ENCODE measurements at places on chromosomes 4 and X.
A peak's percentile ranks its signal among the peaks of the same experiment; 100 is the strongest.

- no peak for DNase-seq
These were observed 300.0 kb downstream of the IDS start for GRCh38 chrX:149205081-149205480.

DNA sequence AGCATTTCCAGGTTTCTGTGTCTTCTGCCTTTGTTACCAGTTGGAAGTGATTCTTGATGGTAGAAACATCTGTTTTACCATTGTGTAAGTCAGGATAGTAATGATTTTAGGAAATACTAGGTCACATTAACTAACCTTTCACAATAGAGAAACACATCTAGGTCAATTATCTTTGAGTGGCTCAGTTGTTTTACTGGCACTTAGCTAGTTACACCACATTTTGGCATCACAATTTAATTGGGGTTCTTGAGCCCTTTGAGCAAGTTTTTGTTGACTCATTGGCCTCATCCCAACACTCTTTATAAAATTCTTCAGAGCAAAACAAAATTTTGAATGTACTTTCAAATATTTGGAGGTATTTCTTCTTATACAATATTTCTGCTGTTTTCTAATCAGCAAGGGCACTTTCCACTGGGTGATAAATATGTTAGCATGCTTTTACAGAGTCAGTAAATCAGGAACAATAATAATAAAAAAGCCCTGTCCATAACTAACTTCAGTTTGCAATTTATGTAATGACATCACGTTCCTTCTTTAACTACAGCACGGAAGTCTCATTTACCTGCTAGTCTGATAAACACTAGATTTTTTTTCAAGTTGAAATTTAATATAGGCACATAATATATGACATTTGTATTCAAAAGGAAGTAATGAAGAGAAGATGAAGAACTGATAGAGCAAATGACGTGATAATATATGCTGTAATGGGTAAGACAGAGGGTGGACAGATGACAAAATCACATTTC is 64.8 kb upstream of the GK2 start:
- DNase-seq = no peak

DNA sequence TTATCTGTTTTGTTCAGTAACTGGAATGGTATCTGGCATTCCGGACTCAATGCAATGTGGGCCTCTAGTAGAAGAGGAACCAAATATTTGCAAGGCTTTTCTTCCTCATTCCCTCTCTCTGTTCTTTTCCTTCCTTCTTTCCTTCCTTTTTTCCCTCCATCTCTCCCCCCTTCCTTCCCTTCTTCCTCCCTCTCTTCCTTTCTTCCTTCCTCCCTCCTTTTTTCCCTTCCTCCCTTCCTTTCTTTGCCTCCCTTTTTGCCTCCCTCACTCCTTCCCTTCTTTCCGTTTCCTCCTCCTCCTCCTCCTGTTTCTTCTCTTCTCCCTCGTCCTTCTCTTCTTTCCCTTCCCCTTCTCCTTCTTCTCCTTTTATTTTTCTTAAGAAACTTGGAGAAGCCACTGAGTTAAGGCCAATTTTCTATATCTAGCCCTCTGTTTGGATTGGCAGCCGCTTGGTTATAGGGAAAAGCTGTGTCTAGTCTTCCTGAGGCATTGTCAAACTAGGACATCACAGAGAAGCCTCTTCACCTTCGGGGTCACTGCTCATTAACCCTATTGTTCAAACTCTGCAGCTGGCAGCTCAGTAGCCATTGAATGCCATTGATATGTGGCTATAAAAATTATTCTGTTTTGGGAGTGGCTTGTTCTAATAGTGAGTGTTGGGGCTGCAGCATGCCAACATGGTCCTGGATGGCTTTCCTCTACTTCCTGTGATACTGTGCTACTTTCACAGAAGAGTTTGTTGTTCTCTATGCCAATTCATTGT is 95.9 kb downstream of the CFAP299 start:
- no peak for DNase-seq

GRCh38 chrX:2321411-2321810 is 179.4 kb downstream of the DHRSX start:
- no peak for DNase-seq

GRCh38 chr4:72446353-72447055 is 122.5 kb downstream of the ADAMTS3 start:
- DNase-seq = no peak

DNA sequence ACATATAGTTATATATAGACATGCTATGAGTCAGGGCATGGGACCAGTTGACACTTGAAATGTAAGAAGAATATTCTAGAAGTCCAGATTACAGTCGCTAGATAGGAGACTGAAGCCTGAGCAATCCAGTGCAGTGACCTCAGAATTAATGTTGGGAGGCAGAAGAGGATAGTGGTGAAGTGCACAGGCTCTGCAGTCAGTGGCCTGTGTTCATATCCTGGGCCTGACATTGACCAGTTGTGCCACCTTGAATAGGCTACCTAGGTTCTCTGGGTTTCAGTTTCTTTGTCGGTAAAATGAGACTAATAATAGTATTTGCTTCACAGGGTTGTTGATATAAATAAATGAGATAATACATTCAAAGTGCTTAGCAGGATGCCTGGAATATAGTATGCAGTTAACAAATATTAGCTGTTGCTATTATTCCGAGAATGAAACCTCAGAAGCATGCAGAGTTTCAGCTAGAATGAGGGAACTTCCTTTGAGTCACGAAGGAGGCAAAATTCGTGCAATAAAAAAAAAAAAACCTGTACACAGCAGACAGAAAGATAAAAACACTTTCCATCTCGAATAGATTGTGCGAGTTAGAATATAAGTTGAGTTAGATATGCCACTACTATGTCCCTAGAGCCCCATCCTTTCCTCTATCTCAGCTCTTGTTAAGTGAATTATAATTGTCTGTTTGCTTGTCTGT is 4.0 kb upstream of the SH2D1A start:
- no peak for DNase-seq

DNA sequence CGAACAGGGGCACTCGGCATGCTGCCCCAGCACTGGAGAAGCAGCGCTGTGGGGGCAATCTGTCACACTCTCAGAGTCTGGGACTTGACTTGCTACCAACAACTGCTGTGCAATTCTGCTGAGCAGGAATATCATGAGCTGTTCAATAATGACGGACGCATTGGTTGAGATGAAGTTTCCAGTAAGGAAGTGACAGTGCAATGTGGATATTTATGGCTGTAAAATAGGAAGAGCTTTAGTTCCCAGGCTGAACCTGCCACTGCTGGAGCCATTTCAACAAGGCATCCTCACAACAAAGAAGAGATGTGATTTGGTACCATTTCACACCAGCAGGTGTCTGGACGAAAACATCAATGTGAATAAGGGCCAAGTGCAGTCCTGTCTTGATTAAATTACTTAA is 24.2 kb downstream of the CHST7 start:
- no peak for DNase-seq

GRCh38 chrX:119391279-119391678 is 7.9 kb upstream of the SLC25A43 start:
- no peak for DNase-seq

- DNase-seq = peak; percentile 9
These were observed 26.7 kb upstream of the C1QTNF7 start for GRCh38 chr4:15400981-15401671.

- DNase-seq = no peak
These were observed 18.8 kb upstream of the CLDN34 start for GRCh38 chrX:9948406-9948805.

GRCh38 chrX:17662391-17662790 is 74.9 kb upstream of the SCML1 start:
- DNase-seq = no peak

- DNase-seq = no peak
These were observed 222.1 kb downstream of the TACR3 start for GRCh38 chr4:103497692-103498091.

- no peak for DNase-seq
These were observed 196.6 kb downstream of the EVC2 start for GRCh38 chr4:5511791-5512190.

- no peak for DNase-seq
These were observed 115.7 kb upstream of the ZXDA start for GRCh38 chrX:58025979-58026378.

- DNase-seq = no peak
These were observed 1263.6 kb upstream of the ADGRL3 start for GRCh38 chr4:59936566-59936965.

GRCh38 chr4:112075129-112075753 is 70.0 kb upstream of the FAM241A start:
- peak; percentile 27 for DNase-seq

DNA sequence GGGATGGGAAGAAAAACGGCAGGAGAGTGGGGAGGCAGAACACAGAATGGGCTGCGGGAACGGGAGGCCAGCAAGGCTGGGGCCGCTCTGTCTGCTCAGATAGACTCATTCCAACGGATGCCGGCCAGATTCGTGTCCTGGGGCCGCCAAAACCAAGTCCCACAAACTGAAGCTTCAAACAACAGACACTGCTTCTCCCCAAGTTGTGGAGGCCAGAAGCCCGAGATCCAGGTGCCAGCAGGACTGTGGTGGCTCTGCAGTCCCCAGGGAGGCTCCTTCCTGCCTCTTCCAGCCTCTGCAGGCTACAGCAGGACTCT is 100.6 kb downstream of the ADRA2C start:
- DNase-seq = no peak

DNA sequence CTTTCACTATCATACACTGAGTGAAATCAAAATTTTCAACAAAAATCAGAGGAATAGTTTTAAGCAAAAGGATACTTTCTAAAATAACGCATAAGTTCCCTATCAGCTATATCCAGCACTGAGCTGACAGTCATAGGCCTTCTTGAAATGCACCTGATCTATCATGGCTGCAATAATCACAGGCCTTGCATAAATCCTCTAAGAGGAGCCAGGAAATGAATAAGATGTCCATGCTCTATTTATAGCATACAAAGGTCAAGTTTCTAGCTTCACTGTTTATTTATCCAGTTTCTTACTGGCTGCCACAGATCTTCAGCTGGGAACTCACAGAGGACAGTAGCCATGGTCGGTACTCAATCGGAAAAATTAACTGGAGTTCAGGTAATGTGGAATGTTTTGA is 235.9 kb upstream of the DMD start:
- DNase-seq = no peak

DNA sequence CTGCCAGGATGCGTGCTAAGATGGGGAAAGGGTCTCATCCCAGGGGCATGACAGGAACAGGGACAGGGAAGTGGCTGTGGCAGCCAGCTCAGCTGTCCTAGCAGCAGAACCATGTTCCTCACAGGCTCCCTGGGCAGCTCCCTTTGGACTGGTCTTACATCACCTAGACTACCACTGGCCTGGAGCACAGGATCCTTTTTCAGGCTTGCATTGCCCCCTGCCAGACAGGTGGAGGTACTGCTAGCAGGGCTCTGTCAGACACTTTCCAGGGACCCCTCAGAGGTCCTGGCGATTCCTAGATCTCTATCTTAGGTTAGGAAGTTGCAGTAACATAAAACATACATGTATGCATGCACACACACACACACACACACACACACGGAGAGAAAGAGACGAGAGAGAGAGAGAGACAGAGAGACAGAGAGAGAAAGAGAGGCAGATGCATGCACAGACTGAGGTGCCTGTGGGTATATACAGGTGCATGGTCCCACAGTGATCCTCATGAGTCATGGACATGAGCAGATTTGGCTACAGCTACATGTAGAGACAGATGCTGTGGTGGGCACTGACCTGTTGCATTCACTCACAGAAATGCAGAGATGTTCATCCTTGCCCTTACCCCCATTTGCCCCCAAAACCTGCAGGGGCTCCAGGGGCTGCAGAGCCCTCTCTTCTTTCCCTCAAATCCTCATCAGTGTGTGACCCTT is 63.6 kb downstream of the STARD8 start:
- no peak for DNase-seq

DNA sequence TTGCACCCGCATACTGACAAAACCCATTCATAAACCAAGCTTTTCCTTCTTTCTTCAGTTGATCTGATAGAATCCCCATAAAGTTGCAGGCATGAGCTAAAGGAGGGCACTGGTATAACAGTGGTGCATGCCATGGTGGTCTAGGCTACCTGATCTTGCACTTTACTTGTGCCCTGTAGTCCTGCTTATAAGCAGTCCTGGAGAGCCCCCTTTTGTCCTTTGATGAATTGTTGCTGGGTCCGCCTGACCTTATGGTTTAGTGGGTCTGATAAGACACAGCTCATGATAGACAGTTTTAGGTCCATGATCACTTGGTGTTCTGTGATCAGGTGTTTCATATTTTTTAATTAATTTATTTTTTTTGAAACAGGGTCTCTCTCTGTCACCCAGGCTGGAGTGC is 19.7 kb downstream of the CCDC160 start:
- DNase-seq = no peak

DNA sequence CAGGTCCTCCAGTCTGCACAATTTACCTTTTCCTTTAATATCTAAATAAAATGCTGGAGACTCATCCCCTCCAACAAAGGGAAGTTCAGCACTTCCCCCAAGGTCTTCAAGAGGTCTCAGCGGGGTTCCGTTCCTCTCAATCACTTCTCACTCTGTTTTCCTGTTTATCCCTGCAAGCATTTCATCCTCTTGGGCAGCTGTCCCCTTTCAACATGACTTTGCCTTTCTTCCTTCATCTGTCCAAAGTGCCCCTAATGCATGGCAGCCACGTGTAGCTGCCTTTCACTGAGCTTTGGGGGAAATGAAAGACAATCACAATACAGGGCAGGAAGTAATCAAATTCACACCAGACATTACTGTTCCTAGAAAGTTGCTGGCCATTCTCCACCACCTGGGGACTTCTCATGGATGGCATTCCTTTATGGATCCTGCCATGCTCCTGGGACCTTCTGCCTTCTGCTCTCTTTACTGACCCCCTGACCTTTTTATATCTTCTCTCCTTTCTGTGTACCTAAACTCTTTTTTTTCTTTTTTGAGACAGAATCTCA is 79.7 kb upstream of the USP9X start:
- no peak for DNase-seq

GRCh38 chrX:8310409-8310808 is 139.3 kb upstream of the VCX2 start:
- DNase-seq = no peak

DNA sequence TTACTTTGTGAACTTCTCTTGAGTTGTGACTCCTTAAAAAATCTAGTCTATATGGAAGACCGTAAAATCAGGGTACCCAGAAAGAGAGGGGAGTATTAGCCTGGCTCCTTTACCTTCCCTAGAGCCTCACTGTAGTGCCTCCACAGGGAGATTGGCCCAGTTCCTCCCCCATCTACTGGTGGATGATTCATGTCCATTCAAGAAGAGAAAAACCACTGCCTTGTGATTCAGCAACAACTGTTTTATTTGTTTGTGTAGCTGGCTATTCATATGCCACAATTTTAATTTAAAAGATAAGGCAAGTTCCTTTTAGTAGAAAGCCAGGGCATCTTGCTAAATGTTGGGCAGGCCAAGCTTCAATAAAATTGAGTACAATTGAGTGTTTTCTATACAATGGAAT is 221.8 kb upstream of the KCNIP4 start:
- DNase-seq = no peak

- no peak for DNase-seq
These were observed 492.3 kb downstream of the MAGEE1 start for GRCh38 chrX:76919761-76920160.

Data from T-helper 2 cell treated with Interferon-gamma antibody and Interleukin-4, amounts not matched to agents 5 μg/mL and 100 μg/mL, for 36 hours (primary cell).